ENCODE measurements at places on chromosomes 2 and 18. TPM values are rescaled to one million over a fixed set of nuclear protein-coding genes. Genes with fewer than 3 reads are reported as not detected.
A peak's percentile ranks its signal among the peaks of the same experiment; 100 is the strongest.

The RAPGEF4 gene
- 7.5 TPM for total RNA-seq

The CNNM4 gene
- 5.9 TPM for total RNA-seq

The KRTCAP3 gene
- 4.6 TPM for total RNA-seq

The APCDD1 gene
- 3.1 TPM for total RNA-seq

The DYNAP gene
- not detected for total RNA-seq

The C1QL2 gene
- not detected for total RNA-seq

DNA sequence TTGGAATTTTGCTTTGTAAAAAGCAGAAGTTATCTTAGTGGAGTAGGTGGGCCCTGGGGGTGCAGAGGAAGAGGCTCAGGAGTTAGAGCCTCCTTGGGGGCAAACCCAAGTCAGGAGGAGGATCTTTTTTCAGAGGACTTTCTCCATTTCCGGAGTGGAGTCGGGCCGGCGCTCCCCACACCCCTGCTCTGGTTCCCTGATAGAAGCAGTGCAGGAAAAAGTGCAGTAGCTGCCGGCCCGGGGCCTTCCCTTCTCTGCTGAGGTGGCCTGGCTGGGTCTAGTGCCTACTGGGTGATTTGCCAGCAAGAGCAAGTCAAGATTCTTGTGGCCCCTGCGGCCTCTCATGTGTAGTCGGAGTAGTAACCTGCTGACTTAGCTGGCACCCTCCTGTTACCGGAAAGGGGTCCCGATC is 124.2 kb upstream of the HS6ST1 start:
- peak; percentile 18 for DNase-seq
- H3K4me1 ChIP-seq = peaks cover 13% of the 10 kb centered on the region
- no peaks in the 10 kb centered on the region for H3K36me3 ChIP-seq
- H3K27me3 ChIP-seq = peaks cover 7% of the 10 kb centered on the region
- H3K4me3 ChIP-seq = no peak overlapping the region

DNA sequence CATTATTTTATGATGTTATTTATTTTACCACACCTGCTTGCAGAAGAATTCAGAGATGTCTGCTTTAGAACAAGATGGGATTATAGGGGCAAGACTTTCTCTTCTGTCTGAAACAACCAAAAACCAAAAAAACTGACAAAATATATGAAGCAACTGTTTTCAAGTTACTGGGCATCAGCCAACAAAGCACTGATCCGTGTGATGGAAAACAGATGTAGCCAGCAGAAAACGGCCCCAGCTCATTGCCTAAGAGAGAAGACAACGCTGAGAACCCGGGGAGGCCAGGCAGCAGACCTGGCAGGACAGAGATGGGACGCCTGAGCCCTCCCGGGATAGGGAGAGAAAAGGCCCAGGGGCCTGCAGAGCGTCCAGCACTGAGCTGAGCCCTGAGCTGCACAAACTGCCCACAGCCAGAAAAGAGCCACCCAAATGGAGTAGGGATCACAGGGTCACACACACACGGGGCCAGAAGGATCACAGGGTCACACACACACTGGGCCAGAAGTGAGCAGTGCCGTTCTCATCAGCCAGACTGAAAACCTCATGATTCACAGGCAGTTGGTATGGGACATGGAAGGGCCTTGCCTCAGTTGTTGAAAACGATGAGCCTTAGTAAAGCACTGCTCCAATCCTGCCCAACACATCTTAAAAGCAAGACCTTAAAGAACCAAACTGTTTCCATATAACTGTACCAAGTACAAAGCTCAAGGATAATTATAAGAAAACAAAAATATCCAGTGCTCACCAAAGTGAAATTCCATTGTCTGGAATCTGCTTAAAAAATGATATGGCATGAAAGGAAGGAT is 12.1 kb downstream of the PXDN start:
- no peak for DNase-seq
- no peak overlapping the region for H3K4me3 ChIP-seq
- H3K27me3 ChIP-seq = peaks cover 1% of the 10 kb centered on the region

GRCh38 chr2:223596208-223596607 is 6.0 kb downstream of the SCG2 start:
- DNase-seq = no peak
- H3K4me1 ChIP-seq = no peaks in the 10 kb centered on the region
- no peak overlapping the region for H3K4me3 ChIP-seq
- H3K27ac ChIP-seq = no peak overlapping the region

GRCh38 chr2:241031436-241032165 is 33.2 kb downstream of the SNED1 start:
- no peaks in the 10 kb centered on the region for H3K4me1 ChIP-seq
- H3K27ac ChIP-seq = no peak overlapping the region
- DNase-seq = no peak
- no peak overlapping the region for H3K4me3 ChIP-seq
- peaks cover 6% of the 10 kb centered on the region for H3K27me3 ChIP-seq

DNA sequence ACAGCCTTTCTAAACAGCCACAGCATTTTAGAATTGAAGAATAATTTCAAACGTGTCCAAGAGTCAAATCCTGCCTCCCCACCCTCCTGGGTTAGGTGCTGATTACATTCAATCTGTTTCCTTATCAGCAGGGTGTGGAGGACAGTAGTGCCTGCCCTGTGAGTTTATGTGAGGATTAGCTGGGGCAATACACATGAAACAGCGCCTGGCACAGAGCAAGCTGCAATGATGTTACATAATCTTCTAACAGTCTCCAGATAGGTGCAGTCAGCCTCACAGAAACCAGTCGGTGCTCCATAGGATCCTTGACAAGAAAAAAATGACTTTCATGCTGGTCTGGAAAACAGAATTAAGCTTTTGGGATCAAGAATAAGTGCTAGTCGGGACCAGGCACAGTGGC is 91.7 kb upstream of the ITGA6 start:
- H3K4me3 ChIP-seq = no peak overlapping the region
- H3K4me1 ChIP-seq = no peaks in the 10 kb centered on the region
- no peaks in the 10 kb centered on the region for H3K36me3 ChIP-seq

DNA sequence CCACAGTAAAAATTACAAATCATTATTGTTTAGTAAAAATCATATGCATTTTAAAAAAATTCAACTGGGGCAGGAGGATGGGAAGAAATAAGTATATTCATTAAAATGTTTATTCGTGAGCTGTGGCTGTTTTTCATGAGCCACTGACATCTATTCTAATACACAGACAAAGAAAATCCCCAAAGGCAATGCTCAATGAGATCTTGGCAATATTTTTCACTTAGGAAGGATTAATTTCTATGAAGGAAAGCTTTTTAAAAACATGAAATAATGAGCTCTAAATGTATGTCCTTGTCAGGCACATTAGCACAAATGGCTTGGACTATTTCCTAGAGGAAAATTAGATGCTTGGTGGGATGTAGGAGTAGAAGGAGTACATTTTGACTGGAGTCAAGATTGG is 262.0 kb upstream of the MMADHC start:
- H3K27me3 ChIP-seq = peaks cover 2% of the 10 kb centered on the region
- DNase-seq = no peak
- H3K36me3 ChIP-seq = peaks cover 4% of the 10 kb centered on the region
- no peak overlapping the region for H3K27ac ChIP-seq

- H3K4me1 ChIP-seq = peaks cover 14% of the 10 kb centered on the region
- H3K27ac ChIP-seq = no peak overlapping the region
- H3K4me3 ChIP-seq = no peak overlapping the region
- H3K27me3 ChIP-seq = peaks cover 2% of the 10 kb centered on the region
- peaks cover 9% of the 10 kb centered on the region for H3K36me3 ChIP-seq
These were observed 110.0 kb upstream of the MAP3K20 start for GRCh38 chr2:172965433-172966212.

DNA sequence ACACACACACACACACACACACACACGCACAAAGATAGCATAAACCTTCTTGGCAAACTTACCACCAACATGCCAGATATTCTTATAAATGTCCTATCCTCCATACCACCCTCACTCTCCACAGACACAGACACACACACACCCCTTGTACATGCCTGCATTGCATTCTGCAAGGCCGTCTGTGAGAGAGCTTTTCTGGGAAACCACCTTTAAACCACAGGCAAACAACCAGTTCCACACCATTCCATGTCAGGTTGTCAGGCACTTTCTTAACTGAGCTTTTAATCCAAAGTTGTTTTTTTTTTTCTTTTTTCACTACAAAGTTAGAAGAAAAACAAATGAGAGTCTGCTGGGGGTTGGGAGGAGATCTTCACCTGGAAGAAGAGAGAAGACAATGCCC is 221.1 kb downstream of the C1D start:
- no peaks in the 10 kb centered on the region for H3K4me1 ChIP-seq
- DNase-seq = no peak
- peaks cover 1% of the 10 kb centered on the region for H3K27me3 ChIP-seq
- no peak overlapping the region for H3K4me3 ChIP-seq
- no peaks in the 10 kb centered on the region for H3K36me3 ChIP-seq
- H3K27ac ChIP-seq = no peak overlapping the region

- H3K4me3 ChIP-seq = no peak overlapping the region
- no peaks in the 10 kb centered on the region for H3K36me3 ChIP-seq
- H3K27ac ChIP-seq = peak overlapping the region; percentile 42
- peaks cover 2% of the 10 kb centered on the region for H3K4me1 ChIP-seq
- DNase-seq = no peak
These were observed 13.3 kb upstream of the C18orf32 start for GRCh38 chr18:49500201-49500921.

- H3K27me3 ChIP-seq = no peaks in the 10 kb centered on the region
- H3K4me3 ChIP-seq = no peak overlapping the region
- DNase-seq = peak; percentile 64
- no peak overlapping the region for H3K27ac ChIP-seq
- H3K36me3 ChIP-seq = no peaks in the 10 kb centered on the region
These were observed 374.4 kb downstream of the MTX2 start for GRCh38 chr2:176643646-176644045.

DNA sequence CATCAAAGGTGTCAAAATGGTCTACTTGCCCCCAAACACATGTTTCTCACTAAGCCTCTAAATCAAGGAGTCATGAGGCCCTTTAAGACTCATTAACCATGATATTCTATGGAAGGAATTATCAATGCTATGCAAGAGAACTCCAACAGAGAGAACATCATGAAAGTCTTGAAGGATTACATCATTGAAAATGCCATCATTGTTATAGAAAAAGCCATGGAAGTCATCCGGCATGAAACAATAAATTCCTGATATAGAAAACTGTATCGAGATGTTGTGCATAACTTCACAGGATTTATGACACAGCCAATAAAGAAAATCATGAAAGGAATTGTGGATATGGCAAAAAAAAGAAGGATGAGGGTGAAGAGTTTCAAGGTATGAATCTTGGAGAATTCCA is 1363.6 kb upstream of the CDH2 start:
- no peaks in the 10 kb centered on the region for H3K27me3 ChIP-seq
- H3K36me3 ChIP-seq = no peaks in the 10 kb centered on the region
- no peak overlapping the region for H3K4me3 ChIP-seq
- H3K27ac ChIP-seq = no peak overlapping the region
- no peaks in the 10 kb centered on the region for H3K4me1 ChIP-seq

DNA sequence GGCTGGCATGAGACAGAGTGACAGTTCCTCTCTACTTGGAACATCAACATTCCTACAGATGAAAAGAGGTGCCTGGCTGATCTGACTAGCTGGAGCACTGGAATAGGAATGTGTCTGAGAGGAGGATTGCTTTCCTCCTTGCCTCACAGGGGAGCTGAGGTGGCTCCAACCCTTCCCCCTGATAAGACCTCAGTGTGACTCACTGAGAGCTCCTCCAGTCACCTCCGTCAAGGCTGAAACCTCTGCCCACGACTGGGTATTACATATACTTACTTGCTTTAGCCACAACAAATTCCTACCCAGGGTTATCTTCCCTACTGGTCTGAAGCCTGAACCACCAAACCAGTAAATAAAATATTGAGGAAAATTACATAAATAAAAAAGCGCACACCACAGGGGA is 342.7 kb upstream of the REG3G start:
- H3K27ac ChIP-seq = no peak overlapping the region
- no peak for DNase-seq
- no peaks in the 10 kb centered on the region for H3K36me3 ChIP-seq

- H3K4me1 ChIP-seq = peaks cover 36% of the 10 kb centered on the region
- peaks cover 13% of the 10 kb centered on the region for H3K36me3 ChIP-seq
- H3K4me3 ChIP-seq = peak overlapping the region; percentile 27
- peak overlapping the region; percentile 92 for H3K27ac ChIP-seq
- peaks cover 4% of the 10 kb centered on the region for H3K27me3 ChIP-seq
These were observed 1.6 kb upstream of the RHOB start for GRCh38 chr2:20444993-20445910.

GRCh38 chr2:46309052-46309953 is 12.1 kb downstream of the EPAS1 start:
- H3K4me1 ChIP-seq = peaks cover 50% of the 10 kb centered on the region
- no peak overlapping the region for H3K4me3 ChIP-seq
- DNase-seq = no peak
- H3K36me3 ChIP-seq = peaks cover 20% of the 10 kb centered on the region

DNA sequence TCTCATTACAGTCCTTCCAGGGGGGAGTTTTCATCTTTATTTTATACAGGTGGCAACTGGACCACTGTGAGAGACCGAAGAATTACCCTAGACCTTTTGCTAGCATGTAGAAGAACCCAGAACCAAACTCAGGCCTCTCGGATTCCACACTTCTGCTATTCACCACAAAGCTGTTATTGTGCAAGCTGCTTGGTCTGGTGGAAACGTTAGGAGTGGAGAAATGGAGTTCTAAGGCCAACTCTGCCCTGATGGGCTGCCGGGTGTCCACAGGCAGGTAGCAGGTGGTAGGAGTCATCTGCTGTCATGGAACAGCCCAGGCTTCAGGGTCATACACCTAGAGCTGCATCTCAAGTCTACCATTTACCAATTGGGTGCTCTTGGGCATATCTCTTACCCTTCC is 218.8 kb downstream of the BCL11A start:
- no peaks in the 10 kb centered on the region for H3K4me1 ChIP-seq
- H3K4me3 ChIP-seq = no peak overlapping the region
- no peak overlapping the region for H3K27ac ChIP-seq
- no peak for DNase-seq
- no peaks in the 10 kb centered on the region for H3K27me3 ChIP-seq

DNA sequence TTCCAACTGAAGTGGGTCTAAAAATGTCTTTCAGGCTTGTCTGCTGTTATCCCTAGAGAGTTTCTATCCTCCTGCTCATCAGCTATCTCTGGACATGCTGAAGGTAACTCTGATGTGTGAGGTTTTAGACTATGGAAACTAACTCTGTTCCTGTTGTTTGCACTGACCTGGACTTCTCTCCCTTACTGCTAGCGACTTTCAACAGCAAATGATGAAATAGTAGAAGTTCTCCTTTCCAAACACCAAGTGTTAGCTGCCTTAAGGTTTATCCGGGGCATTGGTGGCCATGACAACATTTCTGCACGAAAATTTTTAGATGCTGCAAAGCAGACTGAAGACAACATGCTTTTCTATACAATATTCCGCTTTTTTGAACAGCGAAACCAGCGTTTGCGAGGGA is 26.9 kb downstream of the RMC1 start:
- no peak for DNase-seq
- H3K4me1 ChIP-seq = no peaks in the 10 kb centered on the region
- peaks cover 46% of the 10 kb centered on the region for H3K36me3 ChIP-seq
- H3K27ac ChIP-seq = no peak overlapping the region
- H3K4me3 ChIP-seq = no peak overlapping the region
- peaks cover 1% of the 10 kb centered on the region for H3K27me3 ChIP-seq

- no peak overlapping the region for H3K27ac ChIP-seq
- no peak for DNase-seq
- H3K4me1 ChIP-seq = peaks cover 11% of the 10 kb centered on the region
- H3K4me3 ChIP-seq = no peak overlapping the region
- H3K27me3 ChIP-seq = peaks cover 4% of the 10 kb centered on the region
- H3K36me3 ChIP-seq = no peaks in the 10 kb centered on the region
These were observed 82.3 kb downstream of the NDUFA10 start for GRCh38 chr2:239942871-239943311.
